ENCODE measurements at places on chromosomes 5 and 9. TPM values are rescaled to one million over a fixed set of nuclear protein-coding genes. Genes with fewer than 3 reads are reported as not detected.

DNA sequence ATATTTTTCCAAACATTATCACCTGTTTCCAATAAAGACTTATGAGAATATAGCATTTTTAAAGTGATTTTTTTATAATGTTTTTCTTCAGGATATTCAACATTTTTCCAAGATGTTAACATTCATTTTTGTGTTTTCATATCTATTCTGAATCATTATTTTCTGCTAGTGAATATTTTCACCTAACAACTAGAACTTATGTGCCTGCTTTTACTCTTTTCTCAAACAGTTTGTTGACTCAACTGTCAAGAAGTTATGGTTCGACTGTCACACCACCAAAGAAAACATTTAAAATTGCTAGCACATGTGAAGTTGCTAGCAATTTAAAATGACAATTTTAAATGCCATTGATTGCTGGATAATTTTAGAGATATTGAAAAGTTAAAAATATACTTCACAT lies 343.3 kb upstream of the CDH9 start:
- no peaks in the 10 kb centered on the region for H3K4me1 ChIP-seq
- no peaks in the 10 kb centered on the region for H3K36me3 ChIP-seq
- no peak overlapping the region for H3K27ac ChIP-seq
- no peak overlapping the region for H3K4me3 ChIP-seq
- H3K27me3 ChIP-seq, result no peaks in the 10 kb centered on the region

- no peak overlapping the region for H3K27ac ChIP-seq
- H3K4me1 ChIP-seq, result no peaks in the 10 kb centered on the region
- no peaks in the 10 kb centered on the region for H3K36me3 ChIP-seq
- no peaks in the 10 kb centered on the region for H3K27me3 ChIP-seq
- DNase-seq, result no peak
- no peak overlapping the region for H3K4me3 ChIP-seq
These were observed 1.3 kb upstream of the SNX2 start for GRCh38 chr5:122773619-122774018.

ABCA1 gene
- 0.61 TPM for total RNA-seq

AK6 gene
- 50.7 TPM for total RNA-seq

FBP2 gene
- total RNA-seq, result not detected

CYSRT1 gene
- 0.97 TPM for total RNA-seq

GRCh38 chr9:134707031-134707680 lies 65.6 kb downstream of the COL5A1 start:
- no peak overlapping the region for H3K4me3 ChIP-seq
- no peaks in the 10 kb centered on the region for H3K36me3 ChIP-seq
- no peaks in the 10 kb centered on the region for H3K4me1 ChIP-seq
- H3K27me3 ChIP-seq, result no peaks in the 10 kb centered on the region
- no peak for DNase-seq

NKD2 gene
- total RNA-seq, result 0.26 TPM

DNA sequence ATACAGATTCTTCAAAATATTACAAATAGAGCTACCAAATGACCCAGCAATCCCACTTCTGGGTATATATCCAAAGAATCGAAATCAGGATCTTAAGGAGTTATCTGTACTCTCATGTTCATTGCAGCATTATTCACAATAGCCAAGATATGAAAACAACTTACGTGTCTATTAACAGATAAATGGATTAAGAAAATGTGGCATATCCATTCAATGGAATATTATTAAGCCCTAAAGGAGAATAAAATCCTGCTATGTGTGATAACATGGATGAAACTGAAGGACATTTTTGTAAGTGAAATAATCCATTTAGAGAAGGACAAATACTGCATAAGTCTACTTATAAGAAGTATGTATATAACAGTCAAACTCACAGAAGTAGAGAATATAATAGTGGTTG lies 450.6 kb downstream of the TMEM232 start:
- DNase-seq, result no peak
- H3K36me3 ChIP-seq, result no peaks in the 10 kb centered on the region
- no peak overlapping the region for H3K27ac ChIP-seq
- H3K4me3 ChIP-seq, result no peak overlapping the region

- no peak for DNase-seq
- no peaks in the 10 kb centered on the region for H3K4me1 ChIP-seq
- H3K27ac ChIP-seq, result no peak overlapping the region
- no peaks in the 10 kb centered on the region for H3K36me3 ChIP-seq
These were observed 68.3 kb downstream of the ALDH1A1 start for GRCh38 chr9:72884508-72884907.

SLC36A3 gene
- total RNA-seq, result not detected

UBTD2 gene
- 22.3 TPM for total RNA-seq

CARTPT gene
- total RNA-seq, result not detected

AGXT2 gene
- not detected for total RNA-seq

IRX4 gene
- total RNA-seq, result not detected

DNA sequence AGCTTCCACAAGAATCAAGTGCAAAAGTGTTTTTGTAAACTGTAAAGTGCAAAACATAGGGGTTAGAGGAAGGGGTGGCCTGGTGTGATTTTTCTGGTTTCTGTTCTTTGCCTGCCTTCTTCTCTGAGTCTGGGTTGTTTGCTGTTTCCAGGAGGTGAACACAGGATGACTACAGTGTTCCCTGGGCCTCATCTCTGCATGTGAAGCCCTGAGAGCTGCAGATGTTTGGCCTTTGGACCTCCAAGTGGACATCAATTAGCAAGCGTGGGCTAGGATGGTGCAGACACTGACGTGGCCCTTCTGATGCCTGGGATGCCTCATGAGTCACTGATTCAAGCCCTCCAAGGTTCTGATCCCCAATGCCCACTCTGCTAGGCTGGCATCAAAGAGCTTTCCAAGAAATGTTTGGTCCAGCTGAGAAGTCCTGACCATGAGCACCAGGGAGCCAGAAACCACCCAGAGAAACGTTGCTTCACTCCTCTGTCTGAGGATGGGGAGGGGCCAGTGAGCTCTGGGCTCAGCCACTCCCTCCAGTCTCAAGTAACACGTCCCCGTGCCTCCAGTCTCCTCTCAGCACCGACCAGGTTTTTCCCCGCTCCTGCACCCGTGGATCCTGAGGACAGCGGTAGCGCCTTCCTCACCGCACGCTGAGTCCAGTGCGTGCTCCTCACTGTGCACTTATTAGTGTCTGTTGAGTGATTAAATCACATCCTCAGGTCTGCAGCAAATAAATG lies 7.6 kb downstream of the IL9 start:
- no peak overlapping the region for H3K27ac ChIP-seq
- DNase-seq, result no peak
- no peaks in the 10 kb centered on the region for H3K27me3 ChIP-seq
- H3K4me1 ChIP-seq, result no peaks in the 10 kb centered on the region
- no peaks in the 10 kb centered on the region for H3K36me3 ChIP-seq
- no peak overlapping the region for H3K4me3 ChIP-seq

DNA sequence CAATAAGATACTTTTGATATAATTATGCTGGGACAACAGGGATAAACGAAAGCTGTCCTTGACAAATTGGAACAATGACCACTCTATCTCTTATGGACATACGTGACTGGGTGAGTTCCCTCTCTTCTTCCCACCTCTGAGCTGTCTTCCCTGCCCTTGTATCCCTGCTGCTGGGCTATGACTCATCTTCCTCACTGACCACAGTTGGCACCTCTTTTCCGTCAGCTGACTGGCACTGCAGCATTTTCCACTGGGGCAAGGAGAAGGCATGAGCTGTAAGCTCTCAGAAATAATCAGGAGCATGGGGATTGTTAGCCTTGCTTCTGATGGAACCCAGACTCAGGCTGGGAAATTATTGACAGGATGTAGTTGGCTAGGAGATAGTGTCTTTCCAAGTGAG lies 48.7 kb downstream of the PCSK1 start:
- H3K27ac ChIP-seq, result no peak overlapping the region
- no peaks in the 10 kb centered on the region for H3K4me1 ChIP-seq
- no peaks in the 10 kb centered on the region for H3K27me3 ChIP-seq
- no peaks in the 10 kb centered on the region for H3K36me3 ChIP-seq
- DNase-seq, result no peak
- H3K4me3 ChIP-seq, result no peak overlapping the region

DNA sequence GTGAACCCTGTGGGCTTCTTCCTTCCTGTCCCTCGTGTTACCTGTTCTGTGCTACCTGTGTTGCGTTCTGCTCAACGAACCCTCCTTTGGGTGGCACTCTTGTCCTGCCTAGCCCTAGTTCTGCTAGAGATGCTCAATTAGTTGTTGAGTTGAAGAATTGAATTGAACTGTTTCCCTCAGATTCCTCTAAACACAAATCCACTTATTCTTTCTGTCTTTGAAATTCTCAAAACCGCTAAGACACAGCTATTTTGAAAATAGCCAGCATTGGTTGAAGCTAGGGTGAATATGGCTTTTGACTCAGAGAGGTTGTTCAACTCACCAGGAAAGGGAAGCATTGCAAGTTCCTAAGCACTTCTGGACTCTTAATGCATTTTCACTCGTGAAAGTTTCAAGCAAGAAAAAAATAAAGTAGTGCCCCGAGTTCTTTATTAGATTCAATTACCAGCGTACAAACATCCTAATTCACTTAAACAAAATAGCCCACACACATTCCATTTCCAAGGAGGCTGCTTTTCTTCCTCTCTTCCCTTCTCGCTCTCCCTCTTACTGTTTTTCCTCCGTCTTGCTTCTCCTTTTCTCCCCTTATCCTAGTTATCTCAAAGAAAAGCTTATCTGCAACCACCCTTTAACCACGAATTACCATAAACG lies 642 bp upstream of the ITGA1 start:
- H3K36me3 ChIP-seq, result no peaks in the 10 kb centered on the region
- no peak overlapping the region for H3K27ac ChIP-seq
- no peaks in the 10 kb centered on the region for H3K4me1 ChIP-seq
- peaks cover 7% of the 10 kb centered on the region for H3K27me3 ChIP-seq
- peak overlapping the region; percentile 76 for H3K4me3 ChIP-seq
- DNase-seq, result no peak

DNA sequence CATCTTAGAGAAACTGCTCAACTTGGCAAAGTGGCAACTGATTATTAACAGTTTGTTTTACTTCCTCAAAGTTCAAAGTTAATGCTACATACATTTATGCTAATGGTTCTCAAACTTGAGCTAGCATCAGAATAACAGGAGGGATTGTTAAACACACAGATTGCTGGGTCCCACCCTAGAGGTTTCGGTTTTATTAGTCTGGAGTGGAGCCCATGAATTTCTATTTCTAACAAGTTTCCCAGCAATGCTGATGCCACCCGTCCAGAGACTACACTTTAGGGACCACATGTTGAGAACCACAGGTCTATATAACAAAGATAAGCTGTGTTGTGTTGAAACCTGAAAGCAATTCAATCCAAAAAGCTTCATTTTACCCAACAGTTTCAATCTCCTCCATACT lies 95.3 kb downstream of the FBXW11 start:
- no peaks in the 10 kb centered on the region for H3K27me3 ChIP-seq
- H3K4me3 ChIP-seq, result no peak overlapping the region
- no peak for DNase-seq
- H3K36me3 ChIP-seq, result peaks cover 1% of the 10 kb centered on the region
- peaks cover 39% of the 10 kb centered on the region for H3K4me1 ChIP-seq
- H3K27ac ChIP-seq, result peak overlapping the region; percentile 61

GRCh38 chr9:131095666-131096268 lies 564 bp upstream of the AIF1L start:
- H3K27ac ChIP-seq, result no peak overlapping the region
- no peak overlapping the region for H3K4me3 ChIP-seq
- no peaks in the 10 kb centered on the region for H3K36me3 ChIP-seq
- no peaks in the 10 kb centered on the region for H3K4me1 ChIP-seq
- DNase-seq, result no peak
- peaks cover 8% of the 10 kb centered on the region for H3K27me3 ChIP-seq

- no peaks in the 10 kb centered on the region for H3K36me3 ChIP-seq
- H3K27me3 ChIP-seq, result no peaks in the 10 kb centered on the region
- no peak for DNase-seq
- H3K4me1 ChIP-seq, result no peaks in the 10 kb centered on the region
These were observed 245.1 kb upstream of the ELAVL2 start for GRCh38 chr9:24071091-24071490.

- no peak for DNase-seq
- no peaks in the 10 kb centered on the region for H3K4me1 ChIP-seq
- no peak overlapping the region for H3K4me3 ChIP-seq
- H3K27me3 ChIP-seq, result no peaks in the 10 kb centered on the region
- peaks cover 10% of the 10 kb centered on the region for H3K36me3 ChIP-seq
These were observed 79.4 kb downstream of the SPTLC1 start for GRCh38 chr9:92035687-92036410.

ADAMTS2 gene
- 0.05 TPM for total RNA-seq

DNA sequence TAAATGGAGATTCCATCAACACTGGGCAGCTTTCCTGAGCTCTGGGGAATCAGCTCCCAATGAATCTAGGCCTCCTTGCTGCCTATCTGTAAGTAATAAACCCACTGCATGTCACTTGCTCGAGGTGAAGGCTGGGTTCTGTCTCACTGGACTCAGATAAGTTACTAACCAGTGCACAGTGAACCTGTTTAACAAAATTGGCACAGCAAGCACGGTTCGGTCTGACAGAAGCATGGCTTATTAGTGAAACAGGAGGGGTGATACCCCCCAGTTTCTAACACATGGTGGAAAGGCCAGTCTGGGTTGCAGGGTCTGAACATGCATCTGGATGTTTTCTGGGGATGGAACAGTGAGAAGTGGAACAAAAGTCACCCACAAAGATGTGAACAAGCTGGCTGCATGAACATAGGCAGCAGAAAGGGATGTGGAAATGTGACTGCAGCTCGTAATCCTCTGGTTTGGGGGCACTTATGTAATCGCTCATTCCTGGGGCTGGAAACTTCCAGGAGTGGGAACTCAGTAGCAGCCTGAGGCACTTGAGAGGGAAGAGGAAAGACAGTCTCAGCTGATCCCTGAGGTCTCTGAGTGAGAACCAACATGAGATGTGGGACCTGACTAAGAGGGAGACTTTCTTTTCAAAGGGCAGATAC lies 37.7 kb downstream of the UGT3A2 start:
- no peaks in the 10 kb centered on the region for H3K4me1 ChIP-seq
- H3K27ac ChIP-seq, result no peak overlapping the region
- no peaks in the 10 kb centered on the region for H3K36me3 ChIP-seq
- no peak overlapping the region for H3K4me3 ChIP-seq
- no peak for DNase-seq

AMACR gene
- 11.3 TPM for total RNA-seq

- H3K4me1 ChIP-seq, result no peaks in the 10 kb centered on the region
- DNase-seq, result no peak
- H3K27me3 ChIP-seq, result no peaks in the 10 kb centered on the region
- H3K4me3 ChIP-seq, result no peak overlapping the region
These were observed 35.0 kb upstream of the UNC5A start for GRCh38 chr5:176775409-176775808.

DNA sequence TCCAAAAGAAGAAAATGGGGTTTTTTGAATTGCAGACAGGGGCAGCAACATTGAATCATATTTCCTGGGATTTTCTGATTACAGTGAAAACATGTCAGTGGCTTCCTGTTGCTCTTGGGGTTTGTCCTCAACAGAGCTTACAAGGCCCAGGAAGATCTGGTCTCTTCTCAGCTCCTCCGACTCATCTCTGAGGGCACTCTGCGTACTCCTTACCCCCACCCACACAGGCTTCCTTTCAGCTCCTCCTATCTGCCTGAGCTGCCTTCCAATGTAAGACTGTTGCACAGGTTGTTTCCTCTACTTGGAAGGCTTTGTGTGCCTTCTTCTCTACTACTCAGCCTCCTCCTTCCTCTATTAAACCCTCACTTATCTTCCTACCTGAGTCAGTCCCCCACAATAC lies 245.1 kb upstream of the MEF2C start:
- H3K27ac ChIP-seq, result no peak overlapping the region
- H3K36me3 ChIP-seq, result no peaks in the 10 kb centered on the region
- H3K27me3 ChIP-seq, result no peaks in the 10 kb centered on the region
- no peaks in the 10 kb centered on the region for H3K4me1 ChIP-seq

GRCh38 chr9:128439273-128439672 lies 16.5 kb upstream of the ODF2 start:
- no peaks in the 10 kb centered on the region for H3K4me1 ChIP-seq
- H3K27me3 ChIP-seq, result no peaks in the 10 kb centered on the region
- no peaks in the 10 kb centered on the region for H3K36me3 ChIP-seq
- DNase-seq, result no peak
- no peak overlapping the region for H3K4me3 ChIP-seq

CD14 gene
- 0.21 TPM for total RNA-seq

All from GM12878 (cell line).